ENCODE measurements at places on chromosomes 6 and 20. TPM values are rescaled to one million over a fixed set of nuclear protein-coding genes. Genes with fewer than 3 reads are reported as not detected.

The PMEPA1 gene
- total RNA-seq = 408 TPM

The COL9A3 gene
- 0.36 TPM for total RNA-seq

The TRAPPC3L gene
- not detected for total RNA-seq

The MBOAT1 gene
- 3.4 TPM for total RNA-seq

The CD2AP gene
- 18.5 TPM for total RNA-seq

The ACTL10 gene
- total RNA-seq = 0.05 TPM

The RIN2 gene
- 40.3 TPM for total RNA-seq

The SLC22A16 gene
- not detected for total RNA-seq
